ENCODE measurements at places on chromosomes 16 and 17. TPM values are rescaled to one million over a fixed set of nuclear protein-coding genes. Genes with fewer than 3 reads are reported as not detected.

EVPLL gene
- not detected for total RNA-seq

TSR3 gene
- 38.1 TPM for total RNA-seq

NPIPB13 gene
- total RNA-seq, result 20.0 TPM

SLC2A4 gene
- total RNA-seq, result not detected

HOXB1 gene
- not detected for total RNA-seq

MFSD6L gene
- not detected for total RNA-seq

DOC2B gene
- total RNA-seq, result not detected

INPP5K gene
- total RNA-seq, result 78.5 TPM

PRKCB gene
- total RNA-seq, result 98.1 TPM

KCNG4 gene
- total RNA-seq, result not detected

NPIPB5 gene
- 387 TPM for total RNA-seq

HCRT gene
- not detected for total RNA-seq

RNF135 gene
- total RNA-seq, result 7.1 TPM

LUC7L gene
- 147 TPM for total RNA-seq

PROCA1 gene
- 17.4 TPM for total RNA-seq

PRSS53 gene
- 13.3 TPM for total RNA-seq

CCR7 gene
- 269 TPM for total RNA-seq

TMEM11 gene
- total RNA-seq, result 18.6 TPM

STX8 gene
- total RNA-seq, result 59.5 TPM

KRTAP3-1 gene
- total RNA-seq, result not detected

KRTAP1-5 gene
- not detected for total RNA-seq

NLRC3 gene
- 111 TPM for total RNA-seq

FNDC8 gene
- not detected for total RNA-seq

GDPD3 gene
- total RNA-seq, result 37.2 TPM

SLC38A7 gene
- 11.4 TPM for total RNA-seq

RHBDL1 gene
- 2.2 TPM for total RNA-seq

NTN3 gene
- not detected for total RNA-seq

GPR179 gene
- 0.12 TPM for total RNA-seq

TBC1D3E gene
- total RNA-seq, result 0.17 TPM

G6PC1 gene
- total RNA-seq, result not detected

SMIM36 gene
- total RNA-seq, result not detected

KRTAP4-9 gene
- total RNA-seq, result not detected

SALL1 gene
- not detected for total RNA-seq

TBC1D3G gene
- total RNA-seq, result not detected

TP53TG3D gene
- total RNA-seq, result not detected

KRTAP17-1 gene
- total RNA-seq, result not detected

EVI2B gene
- 174 TPM for total RNA-seq

HBA1 gene
- 0.76 TPM for total RNA-seq

ZNF689 gene
- 13.1 TPM for total RNA-seq

CCDC92B gene
- total RNA-seq, result 0.32 TPM

HS3ST2 gene
- total RNA-seq, result 0.70 TPM

KRTAP9-8 gene
- not detected for total RNA-seq

SMIM22 gene
- total RNA-seq, result not detected

KRT36 gene
- not detected for total RNA-seq

Measured in CD4-positive, alpha-beta memory T cell (primary cell).